ENCODE measurements at places on chromosomes 3 and 15.

- DNase-seq, result no peak
Measured at GRCh38 chr3:127374086-127375010, 86.5 kb upstream of the PRR20G start.

DNA sequence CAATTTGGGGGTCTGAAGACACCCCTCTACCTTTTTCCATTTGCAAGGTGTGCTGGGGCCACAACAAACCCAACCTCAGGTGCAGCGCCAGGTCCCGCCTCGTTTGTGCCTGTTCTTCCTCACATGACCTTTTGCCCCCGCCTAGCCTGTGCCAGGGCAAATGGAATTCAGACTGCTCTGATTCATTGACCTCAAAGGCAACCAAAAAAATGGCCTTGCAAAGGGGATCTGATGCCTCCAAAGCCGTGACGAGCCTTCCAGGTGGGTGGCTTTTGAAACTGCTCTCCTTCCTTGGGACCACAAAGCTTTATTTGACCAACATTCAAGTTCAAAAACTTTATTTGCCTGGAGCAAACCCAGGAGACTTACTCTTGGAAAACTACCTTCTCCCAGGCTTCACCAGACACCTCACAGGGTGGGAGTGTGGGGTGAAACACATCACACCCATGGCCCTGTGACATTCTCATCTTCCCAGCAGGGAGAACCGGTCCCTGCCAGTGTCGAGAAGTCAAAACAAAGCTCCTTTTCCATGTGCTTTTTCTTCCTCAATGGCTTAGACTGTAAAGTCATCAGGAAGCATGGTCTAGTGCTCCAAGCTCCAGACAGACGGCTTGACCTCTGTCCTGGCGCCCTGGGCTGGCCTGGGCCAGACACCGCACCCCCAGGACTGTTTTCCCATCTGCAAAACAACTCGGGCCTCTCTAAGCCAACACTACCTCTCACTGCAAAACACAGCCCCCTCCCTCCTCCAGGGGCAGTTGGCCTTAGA is 103.9 kb upstream of the HES1 start:
- DNase-seq, result no peak

DNA sequence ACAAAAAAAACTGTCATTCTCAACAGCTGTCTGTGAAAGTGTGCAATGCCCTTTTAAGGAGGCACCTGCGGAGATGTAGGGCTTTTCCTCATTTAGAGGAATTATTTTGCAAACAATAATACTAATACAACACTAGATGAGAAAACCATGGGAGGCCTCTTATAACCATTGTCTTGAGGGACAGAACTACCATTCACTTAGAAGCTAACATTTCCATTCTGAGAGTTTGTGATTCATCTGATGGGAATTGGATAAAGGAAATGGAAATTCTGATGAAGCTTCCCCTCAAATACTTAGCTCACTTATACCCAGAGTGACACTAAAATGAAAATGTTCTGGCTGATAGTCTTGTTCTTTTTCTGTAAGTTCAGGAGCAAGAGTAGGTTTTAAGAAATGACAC is 147.7 kb downstream of the CADPS start:
- no peak for DNase-seq

DNA sequence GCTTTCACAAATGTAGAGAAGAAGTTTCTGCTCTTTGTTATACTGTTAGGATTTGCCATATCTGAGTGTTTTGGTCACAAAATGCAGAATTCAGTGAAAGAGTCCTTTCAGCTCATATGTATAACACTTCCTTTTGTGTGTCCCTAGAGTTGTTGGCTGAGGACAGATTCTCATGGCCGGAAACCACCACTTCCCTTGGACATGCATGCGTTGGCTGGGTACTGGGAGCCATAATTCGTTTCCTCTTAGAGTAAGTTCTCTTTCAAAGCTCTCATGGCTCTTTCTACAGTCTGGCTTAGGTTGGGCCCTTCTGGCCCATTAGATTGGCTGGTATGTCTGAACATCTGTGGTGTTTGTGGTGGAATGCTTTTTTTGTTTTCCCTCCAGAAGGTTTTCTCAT is 298.5 kb downstream of the DIPK2A start:
- DNase-seq, result no peak

DNA sequence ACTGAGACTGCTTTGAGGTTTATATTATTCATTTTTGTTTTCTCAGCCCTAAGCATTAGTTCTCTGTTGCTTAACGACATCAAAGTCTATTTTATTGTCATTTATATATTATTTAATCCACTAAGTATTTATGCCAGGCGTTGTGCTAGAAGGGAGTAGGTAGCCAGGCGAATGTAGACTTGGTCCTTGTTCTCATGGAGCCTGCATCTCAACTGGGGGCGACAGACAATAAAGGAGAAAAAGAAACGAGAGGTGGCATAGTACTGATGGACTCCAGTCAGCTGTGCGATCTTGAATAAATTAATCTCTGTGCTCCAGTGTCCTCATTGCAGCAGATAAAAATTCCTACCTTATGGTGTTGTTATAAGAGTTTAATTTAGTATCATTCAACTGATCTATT is 49.7 kb downstream of the ETV5 start:
- DNase-seq, result no peak

DNA sequence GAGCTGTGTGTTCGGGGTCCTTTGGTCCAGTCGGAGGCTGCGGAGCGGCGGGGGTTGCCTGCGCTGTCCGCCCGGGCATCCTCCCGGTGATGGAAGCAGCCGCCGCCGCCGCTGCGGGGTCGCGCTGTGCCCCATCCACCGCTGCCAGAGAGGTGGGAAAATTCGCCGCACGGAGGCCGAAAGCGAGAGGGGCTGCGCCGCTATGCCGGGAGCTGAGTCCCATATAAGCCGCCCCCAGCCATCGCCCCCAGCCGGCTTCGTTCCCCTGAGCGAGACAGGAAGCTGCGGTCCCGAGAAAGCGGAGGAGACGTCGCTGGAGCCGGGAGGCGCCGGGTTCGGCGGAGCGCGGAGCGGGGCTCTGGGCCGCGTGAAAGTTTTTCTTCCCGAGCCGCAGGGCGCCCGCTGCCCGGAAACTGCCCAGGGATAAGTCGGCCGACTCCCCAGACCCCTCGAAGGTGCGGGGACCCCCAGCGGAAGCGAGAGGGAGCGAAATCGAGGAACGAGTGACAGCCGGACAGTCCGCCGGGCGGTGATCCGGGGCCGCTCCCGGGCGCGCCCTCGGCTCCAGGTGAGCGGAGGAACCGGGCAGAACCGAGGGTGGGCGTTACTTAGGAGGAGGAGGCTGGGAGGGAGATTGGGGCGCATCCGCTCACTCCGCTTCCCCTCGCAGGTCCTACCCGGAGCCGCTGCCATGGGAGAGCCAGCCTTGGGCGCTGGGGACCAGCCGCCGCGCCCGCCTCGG is 574 bp downstream of the CHST2 start:
- peak; percentile 29 for DNase-seq

DNA sequence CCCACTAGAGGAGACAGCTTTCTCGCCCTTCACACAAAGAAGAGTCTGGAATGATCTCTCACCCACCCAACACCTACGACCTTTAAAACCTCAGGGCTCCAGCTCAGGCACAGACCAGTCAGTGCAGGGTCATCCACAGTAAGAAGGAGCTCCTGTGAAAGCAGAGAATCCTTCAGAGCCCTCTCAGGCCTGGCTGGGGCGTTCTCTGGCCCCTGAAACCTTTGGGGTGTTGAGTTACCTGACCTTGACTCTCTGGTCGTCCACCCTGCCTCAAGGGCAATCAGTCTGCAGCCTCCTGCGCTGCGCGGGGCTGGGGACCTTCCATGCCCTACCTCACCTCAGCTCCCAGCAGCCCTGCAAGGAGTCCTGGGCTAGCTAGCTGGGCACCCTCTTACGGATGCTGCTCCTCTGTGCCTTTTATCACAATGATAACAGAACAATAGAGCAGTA is 106.2 kb downstream of the ADCY5 start:
- DNase-seq, result no peak

- no peak for DNase-seq
Measured at GRCh38 chr3:152258448-152259393, 10.0 kb upstream of the MBNL1 start.

- no peak for DNase-seq
Measured at GRCh38 chr15:65620833-65621232, 905 bp upstream of the SLC24A1 start.

DNA sequence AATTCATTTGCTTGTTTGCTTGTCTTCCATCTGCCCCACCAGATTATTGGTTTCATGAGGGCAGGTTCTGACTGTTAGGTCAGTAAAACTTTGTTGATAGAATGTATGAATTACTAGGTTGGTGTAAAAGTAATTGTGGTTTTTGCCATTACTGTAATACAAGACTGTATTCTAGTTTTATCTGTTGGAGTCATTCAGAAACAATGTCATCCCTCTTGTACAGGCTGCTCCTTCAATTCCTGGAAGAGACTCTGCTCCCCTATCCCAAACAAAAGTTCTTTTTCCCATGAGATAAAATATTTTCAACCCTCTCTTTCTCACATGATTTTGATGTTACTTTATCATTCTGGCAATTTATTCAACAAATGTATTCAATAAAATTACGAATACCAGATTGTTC is 115.0 kb downstream of the CHST2 start:
- DNase-seq, result no peak

GRCh38 chr3:72446218-72447058 is 401.8 kb downstream of the SHQ1 start:
- no peak for DNase-seq

DNA sequence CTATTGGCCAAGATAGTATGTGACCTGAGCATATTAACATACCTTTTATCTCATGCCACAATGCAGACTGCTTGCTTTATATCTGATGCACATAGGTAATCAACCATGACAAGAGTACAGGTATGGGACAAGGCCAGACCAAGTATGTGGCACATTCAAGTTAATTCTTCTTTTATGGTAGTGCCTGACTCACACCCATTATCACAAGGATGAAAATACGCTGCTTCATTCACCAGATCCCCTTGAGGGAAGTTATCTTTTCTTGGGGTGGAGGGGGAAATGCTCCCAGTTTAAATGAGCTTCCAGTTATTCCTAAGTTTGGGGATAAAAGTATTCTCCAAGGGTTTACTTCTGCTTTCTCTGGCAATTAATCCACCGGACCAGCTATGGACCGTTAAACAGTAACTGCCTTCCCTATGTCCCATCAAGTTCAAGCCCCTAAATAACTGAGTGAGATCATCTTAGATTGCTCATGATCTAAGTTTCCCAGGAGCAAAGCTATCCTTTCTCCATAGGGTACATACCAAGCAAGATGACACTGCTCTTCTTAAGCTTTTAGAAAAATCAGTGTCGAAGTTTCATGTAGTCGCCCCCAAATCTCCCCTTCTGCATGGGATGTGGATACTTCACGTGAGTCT is 1.9 kb downstream of the COL8A1 start:
- DNase-seq, result no peak

DNA sequence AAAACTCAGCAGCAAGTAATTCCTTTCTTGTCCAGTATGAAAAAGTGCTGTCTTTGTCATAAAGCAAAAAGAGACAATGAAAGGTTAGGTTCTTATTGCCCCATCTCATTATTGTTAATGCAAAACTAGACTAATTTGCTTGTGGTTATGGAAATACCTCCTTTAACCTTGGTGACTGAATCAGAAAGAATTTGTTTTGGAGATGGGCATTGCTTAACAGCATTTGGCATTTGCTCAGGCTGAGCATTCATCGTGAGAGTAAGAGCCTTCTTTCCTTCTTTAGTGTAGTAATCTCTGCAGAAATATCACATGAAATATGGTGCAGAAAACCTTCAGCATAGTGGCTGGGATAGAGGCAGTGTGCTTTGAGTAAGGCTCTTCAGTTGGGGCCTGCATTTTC is 103.1 kb downstream of the CNTN6 start:
- DNase-seq, result no peak

DNA sequence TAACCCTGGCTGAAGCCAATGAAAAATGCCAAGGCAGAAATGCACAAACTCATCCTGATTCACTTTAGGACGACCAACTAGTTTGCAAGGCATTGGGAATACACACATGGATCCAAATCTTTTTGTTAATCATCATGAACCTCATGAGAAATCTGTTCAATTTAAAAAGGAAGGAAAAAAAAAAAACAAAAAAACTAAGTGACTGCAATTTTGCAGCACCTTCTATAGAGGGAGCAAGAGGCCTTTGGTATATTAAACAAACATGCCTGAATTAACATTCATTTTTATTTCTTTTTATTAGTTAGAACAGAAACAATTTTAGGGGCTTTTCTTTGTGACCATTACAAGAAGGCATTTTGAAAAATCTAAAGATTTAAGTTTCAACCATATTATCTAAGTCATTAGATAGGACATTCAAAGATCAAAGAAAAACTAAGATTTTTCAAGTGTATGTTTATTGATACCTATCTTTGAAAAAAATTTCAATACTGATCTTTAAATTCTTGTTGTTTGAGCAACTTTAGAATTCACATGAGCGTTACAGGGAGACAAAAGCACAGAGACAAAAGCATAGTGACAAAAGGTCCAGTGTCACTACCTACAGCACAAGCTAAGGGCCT is 182.4 kb downstream of the CBLB start:
- no peak for DNase-seq

- DNase-seq, result no peak
Measured at GRCh38 chr3:39277893-39278615, 1.8 kb downstream of the CX3CR1 start.

DNA sequence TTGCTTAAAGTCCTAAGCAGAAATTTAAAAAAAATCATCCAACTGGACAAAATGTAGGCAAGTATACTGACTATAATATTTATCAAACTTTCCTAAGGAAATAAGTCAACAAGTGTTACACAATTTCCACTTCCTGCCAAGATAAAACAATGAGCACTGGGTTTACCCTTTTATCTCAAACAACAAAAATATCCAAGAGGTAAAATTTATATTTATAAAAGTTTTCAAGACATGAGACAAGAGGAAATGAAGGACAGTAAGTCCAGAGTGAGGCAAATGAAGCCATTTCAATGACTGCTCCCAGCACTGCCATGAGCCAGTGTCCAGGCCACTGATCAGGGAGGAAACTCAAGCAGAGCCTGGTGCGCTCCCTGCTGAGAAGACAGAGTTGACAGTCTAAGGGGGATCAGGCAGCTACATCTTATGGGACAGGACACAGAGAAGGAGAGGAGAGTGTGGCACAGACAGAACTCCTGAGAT is 439.4 kb downstream of the RAP2B start:
- no peak for DNase-seq

DNA sequence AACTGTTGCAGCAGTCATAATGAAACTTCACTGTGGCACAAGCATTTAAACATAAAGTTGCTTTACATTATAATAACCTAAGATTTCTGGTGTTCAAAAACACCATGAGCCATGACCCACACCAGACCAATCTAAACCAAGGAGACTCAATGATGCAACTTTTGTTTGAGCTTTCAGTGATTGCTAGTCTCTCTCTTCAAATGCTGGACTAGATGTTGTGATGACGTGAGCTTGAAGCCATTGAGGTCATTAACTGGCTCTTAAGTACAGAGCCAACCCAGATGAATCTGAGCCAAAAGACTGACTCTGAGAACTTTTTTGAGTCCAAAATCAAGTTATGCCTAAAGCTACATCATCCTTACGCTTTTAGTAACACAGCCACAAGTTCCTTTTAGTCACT is 36.5 kb downstream of the ATR start:
- DNase-seq, result no peak

Data from HuH-7.5 (cell line).